CD4-positive, alpha-beta T cell treated with Interleukin-4 for 4 hours (primary cell): ENCODE measurements at places on chromosomes 11 and 22.

DNA sequence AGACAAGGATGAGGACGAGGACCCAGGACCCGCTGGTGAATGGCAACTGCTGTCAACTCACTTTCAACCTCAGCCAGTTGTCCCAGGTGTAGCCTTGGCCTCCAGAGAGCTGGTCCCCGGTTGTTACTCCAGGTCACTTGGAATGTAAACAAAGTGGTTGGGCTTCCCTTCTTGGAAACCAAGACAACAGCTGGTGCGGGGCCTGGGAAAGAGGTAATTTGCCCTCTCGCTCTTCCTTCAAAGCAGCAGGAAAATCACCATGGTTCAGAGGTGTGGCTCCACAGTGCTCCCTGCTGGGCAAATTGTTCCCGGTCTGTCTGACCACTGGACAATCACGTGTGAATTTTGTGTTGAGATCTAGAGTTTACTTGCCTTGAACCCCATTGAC is 15.0 kb downstream of the SLC1A2 start:
- no peak for DNase-seq

DNA sequence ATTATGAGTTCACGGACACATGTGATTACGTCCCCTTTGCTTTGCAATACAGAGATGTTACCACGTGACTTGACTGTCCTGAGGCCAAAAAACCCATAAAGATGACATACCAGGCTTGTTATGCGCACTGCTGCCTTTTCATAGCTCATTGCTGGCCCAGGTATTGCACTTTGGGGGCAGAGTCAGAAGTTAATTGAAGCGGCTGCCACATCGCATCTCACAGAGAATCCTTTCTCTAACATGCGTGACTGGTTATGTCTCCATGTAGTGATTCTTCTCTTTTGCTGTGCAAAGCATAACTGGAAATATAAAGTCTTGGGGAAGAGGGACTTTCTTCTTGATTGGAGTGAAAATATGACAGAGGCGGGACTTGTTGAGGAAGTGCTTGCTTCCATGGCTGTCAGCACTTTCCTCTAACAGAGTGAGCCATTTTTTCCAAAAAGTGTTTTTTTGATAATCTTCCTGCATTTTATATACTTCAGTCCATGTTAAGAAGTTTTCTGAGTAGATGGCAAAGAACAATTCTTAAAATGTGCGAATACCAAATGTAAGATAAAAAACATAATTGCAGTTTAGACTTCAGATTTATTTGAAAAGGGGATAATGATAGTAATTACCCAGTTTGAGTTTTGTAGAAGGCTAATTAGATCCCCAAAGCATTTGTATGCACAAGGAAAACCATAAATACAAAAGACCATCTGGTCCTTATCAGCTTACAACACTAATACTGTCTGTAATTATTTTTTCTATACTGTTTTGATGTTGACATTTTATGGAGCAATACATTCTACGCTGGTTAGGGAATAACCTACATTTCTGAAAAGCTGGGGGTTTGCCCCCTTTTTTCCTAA is 324.6 kb upstream of the MTNR1B start:
- DNase-seq: no peak

DNA sequence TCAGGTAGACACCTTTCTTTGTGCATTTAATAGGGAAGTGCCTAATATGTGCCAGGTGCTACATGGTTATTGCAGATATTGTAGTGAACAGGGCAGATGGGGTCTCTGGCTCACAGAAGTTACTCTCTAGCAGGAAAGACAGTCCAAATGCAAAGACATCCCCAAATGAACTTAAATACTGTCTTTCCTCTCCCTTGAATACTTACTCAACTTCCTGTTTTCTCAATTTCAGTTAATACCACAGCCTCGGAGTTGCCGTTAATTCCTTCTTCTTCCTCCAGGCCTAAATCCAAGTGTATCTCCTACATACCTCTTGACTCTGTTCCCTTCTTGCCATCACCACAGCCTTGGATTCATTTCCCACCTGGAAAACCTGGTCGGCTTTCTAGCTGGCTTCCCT is 134.3 kb upstream of the SESN3 start:
- no peak for DNase-seq

DNA sequence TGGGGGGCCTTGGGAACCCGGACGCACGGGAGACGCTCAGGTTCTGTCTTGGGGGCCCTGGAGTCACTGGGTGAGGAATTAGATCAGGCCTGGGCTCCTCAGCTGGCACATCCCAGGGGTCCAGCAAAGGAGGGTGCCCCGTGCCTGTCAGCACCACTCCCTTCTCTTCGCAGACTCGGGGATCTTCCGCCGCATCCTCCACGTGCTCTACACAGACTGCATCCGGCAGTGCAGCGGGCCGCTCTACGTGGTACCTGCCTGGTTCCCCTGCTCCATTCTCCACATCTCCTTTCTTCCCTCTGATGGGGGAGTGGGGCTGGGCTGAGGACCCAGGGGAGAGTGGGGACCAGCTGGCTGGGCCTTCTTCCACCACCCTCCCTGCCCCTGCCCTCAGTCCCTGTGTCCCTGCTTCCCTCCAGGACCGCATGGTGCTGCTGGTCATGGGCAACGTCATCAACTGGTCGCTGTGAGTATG is 6.7 kb upstream of the TAGLN start:
- no peak for DNase-seq

- DNase-seq: no peak
Observed at GRCh38 chr11:44789496-44789895, 62.7 kb downstream of the TSPAN18 start.

- DNase-seq: no peak
Observed at GRCh38 chr22:35674335-35674734, 26.1 kb downstream of the APOL6 start.

GRCh38 chr11:118618991-118619375 is 11.6 kb downstream of the PHLDB1 start:
- DNase-seq: no peak

- no peak for DNase-seq
Observed at GRCh38 chr11:47980907-47981621, 705 bp downstream of the PTPRJ start.

- no peak for DNase-seq
Observed at GRCh38 chr11:115920092-115920461, 415.9 kb upstream of the CADM1 start.

GRCh38 chr11:72343006-72343756 is 91.2 kb downstream of the CLPB start:
- DNase-seq: no peak
